Fibroblast of skin of right biceps (primary cell): ENCODE measurements at places on chromosomes 3 and 15.
A peak's percentile ranks its signal among the peaks of the same experiment; 100 is the strongest.

GRCh38 chr3:177224414-177224813, 27.1 kb upstream of the TBL1XR1 start:
- DNase-seq: no peak

GRCh38 chr3:15634671-15635070, 33.1 kb downstream of the BTD start:
- DNase-seq: peak; percentile 26

DNA sequence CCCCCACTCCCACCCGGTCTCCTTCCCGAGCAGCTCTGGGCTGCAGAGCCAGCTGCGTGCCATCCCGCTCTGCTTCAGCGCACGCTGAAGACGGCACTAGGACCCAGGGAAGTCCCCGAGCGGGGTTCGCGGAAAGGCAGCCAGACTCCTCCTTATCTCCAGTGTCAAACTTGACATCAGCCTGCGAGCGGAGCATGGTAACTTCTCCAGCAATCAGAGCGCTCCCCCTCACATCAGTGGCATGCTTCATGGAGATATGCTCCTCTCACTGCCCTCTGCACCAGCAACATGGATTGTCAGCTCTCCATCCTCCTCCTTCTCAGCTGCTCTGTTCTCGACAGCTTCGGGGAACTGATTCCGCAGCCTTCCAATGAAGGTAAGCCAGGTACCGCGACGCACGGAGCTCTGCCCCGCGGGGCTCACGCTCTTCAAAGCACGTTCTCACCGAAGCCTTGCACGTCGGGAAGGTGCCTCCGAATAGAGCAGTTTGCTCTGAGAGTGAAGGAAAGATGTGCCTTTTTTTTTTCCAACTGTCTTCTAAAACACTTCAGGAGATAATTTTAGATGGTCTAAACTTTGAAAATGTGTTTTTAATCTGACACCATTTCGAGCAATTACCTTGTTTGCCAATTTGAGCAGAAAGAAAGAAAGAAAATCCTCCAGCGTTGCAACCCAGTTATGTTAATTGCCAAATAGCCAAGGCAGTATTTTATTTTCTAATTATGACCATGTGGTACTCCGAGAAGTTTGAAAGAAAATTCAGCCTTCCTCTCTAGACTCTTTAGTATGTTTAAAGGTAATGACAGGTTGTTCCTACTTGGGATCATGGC, at the start of gene EPHA3:
Gene EPHA3 (plus strand): TSS at position 161 of the 830 bp plus-strand sequence. CDS start 128 bp downstream, at position 289.
- peak; percentile 77 for DNase-seq

DNA sequence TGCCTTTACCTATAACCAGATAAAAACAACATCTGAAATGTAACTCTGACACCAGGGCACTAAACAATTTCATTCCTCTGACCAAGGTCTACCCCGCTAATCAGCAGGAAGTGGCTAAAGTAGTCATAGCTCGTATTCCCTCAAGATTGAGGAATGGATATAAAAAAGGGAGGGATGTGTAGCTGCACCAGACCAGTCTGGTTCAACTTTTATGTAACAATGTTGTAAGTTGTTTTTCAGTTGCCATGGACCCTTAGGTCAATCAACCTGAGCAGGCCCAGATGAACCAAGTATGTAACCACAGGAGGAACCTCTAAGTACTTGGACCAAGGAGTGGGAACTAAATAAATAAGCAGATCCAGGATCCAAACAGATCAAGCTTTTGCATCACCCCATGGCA, 28.4 kb upstream of the IFT57 start:
- DNase-seq: no peak

DNA sequence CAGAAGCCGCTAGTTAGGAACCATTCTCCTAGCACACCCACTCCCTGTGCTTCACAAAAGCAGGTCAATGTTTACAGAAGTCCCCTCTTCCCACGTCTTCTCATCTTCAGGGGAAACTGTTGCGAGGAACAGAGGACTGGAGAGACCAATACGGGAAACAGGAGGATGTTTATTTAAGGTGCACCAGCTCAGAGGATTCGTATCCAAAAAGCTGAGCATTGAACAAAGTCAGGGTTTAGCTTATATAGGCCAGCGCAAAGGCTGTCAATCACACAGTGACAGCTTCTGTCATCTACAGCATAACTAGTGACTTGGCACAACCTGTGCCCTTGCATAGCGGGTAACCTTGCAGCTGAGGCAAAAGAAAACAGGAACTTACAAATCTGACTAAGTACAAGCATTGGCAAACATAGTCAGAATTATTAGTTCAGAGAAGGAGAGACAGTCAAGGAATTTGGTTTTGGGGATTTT, 61.3 kb downstream of the ZDHHC19 start:
- DNase-seq: no peak

- no peak for DNase-seq
These were observed 252.4 kb upstream of the HES1 start for GRCh38 chr3:193883551-193883950.

GRCh38 chr3:175869404-175869803, 1010.3 kb downstream of the NAALADL2 start:
- DNase-seq: no peak

DNA sequence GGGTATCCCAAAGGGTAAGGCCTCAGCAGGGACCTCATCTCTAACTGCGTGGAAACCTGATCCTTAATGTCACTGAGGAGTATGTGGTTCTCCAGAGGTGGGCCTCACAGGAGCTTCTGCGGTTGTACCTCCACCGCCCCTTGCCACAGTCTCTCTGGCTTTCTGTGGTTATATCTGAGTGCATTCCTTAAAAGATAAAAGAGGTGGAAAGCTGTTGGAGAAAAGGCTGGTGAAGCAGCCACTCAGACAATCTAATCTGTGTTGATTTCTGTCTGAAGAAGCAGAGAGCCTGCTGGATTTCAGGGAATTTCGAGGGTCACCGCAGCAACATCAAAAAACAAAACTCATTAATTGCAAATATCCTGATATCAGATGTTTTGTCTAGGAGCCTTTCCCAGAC, 51.4 kb downstream of the SEMA6D start:
- no peak for DNase-seq

DNA sequence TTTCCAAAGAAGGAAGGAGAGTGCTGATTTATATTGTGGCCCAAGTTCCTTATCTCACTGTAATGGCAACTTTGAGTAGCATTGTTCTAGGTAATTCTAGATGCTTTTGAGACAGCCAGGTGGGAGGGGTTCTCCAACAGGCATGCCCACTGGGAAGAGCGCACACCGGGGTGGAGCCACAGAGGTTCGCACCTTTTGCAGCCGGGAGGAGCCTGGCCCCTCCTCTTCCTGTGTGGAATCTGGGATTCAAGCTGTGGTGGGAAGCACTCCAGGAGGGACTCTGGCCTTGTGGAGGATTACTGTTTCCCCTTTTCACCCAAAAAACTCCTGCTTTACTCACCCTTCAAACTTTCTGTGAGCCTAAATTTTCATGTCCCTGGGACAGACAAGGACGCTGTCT, 53.1 kb downstream of the CFAP20DC start:
- no peak for DNase-seq

DNA sequence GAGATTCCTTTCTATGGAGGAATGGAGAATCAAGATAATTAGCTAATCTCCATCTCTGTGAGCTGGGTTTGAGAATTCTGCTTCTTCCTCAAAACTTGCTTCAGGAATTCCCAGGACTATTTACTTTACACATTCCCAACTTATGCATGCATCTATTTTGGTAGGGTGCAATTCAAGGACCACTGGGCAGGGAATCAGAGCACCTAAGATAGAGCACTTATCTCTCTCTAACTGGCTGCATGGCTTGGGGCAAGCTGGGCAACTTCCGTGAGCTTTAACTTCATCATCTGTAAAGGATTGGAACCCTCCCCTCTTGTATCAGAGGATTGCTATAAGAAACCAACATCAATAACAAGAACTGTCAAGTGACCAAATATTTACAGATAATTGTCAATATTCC, 160.2 kb downstream of the PDCD6IP start:
- no peak for DNase-seq

GRCh38 chr3:20041197-20041780, 1.0 kb downstream of the KAT2B start:
- DNase-seq: peak; percentile 61

DNA sequence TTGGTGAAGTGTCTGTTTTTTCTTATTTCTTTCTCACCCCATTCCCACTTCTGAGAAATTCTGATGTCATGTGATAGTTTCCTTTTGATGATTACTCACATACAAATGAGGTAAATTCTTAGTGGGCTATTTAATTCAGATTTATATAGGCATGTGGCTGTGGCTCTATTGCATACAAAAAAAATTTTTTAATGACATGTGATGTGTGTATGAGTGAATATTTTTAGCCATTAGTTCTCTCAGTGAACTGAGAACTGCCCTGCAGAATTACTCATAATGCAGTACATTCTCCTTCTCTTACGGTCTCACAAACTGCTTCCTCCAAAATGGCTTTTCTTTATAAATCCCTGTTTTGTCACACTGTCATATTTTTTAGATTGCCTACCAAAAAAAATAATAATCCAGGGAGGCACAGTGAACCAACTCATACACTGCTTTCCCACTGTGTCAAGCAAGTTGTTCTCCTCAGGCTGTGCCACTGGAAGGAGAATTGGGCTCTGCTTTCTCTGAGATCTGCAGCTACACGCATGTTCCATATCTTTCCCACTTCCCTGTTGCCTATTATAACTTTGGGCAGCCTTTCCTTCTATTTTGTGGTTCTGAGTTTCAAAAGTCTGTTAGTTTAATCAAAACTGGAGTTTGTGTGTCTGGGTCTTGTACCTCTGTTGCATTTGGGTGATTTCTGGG, 415.7 kb upstream of the THBS1 start:
- DNase-seq: peak; percentile 91

DNA sequence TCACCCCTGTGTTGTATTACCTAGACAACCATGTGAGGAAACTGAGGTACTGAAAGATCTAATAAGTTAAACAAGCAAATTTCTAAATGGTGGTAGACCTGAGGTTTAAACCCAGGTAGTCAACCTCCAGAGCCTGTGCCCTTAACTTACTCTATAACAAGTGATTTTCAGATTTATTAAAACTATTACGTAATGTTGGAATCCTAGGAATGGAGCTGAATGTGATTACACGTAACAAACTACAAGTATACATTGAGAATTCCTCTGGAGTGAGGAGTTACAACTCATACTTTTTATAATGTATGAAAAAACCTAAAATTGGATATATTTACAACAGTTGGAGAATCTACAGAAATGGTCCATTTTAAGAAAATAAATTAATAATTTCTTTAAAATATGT, 18.0 kb downstream of the FAM98B start:
- peak; percentile 30 for DNase-seq

- no peak for DNase-seq
These were observed 13.3 kb downstream of the XRN1 start for GRCh38 chr3:142434503-142434902.

- DNase-seq: no peak
These were observed 8.7 kb upstream of the NDUFB4 start for GRCh38 chr3:120587332-120587975.

- no peak for DNase-seq
These were observed 155.2 kb upstream of the CGNL1 start for GRCh38 chr15:57221134-57221533.

DNA sequence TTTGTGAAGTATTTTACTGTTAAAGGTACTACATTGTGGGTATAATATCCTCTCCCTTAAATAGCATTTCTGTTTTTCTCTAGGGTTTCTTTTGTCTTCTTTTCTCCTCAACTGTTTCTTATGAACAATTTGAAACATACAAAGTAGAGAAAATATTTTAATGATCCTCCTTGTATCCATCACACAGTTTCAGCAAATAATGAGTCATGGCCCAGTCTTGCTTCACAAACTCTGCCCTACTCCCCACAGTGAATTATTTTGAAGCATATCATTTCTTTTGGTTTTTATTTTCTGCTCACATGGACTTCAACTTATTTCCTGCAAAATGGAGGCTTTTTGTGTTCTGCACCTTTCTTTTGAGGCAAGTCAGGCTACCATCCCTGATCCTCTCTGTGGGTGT, 6.1 kb upstream of the SCAANT1 start:
- DNase-seq: peak; percentile 63

DNA sequence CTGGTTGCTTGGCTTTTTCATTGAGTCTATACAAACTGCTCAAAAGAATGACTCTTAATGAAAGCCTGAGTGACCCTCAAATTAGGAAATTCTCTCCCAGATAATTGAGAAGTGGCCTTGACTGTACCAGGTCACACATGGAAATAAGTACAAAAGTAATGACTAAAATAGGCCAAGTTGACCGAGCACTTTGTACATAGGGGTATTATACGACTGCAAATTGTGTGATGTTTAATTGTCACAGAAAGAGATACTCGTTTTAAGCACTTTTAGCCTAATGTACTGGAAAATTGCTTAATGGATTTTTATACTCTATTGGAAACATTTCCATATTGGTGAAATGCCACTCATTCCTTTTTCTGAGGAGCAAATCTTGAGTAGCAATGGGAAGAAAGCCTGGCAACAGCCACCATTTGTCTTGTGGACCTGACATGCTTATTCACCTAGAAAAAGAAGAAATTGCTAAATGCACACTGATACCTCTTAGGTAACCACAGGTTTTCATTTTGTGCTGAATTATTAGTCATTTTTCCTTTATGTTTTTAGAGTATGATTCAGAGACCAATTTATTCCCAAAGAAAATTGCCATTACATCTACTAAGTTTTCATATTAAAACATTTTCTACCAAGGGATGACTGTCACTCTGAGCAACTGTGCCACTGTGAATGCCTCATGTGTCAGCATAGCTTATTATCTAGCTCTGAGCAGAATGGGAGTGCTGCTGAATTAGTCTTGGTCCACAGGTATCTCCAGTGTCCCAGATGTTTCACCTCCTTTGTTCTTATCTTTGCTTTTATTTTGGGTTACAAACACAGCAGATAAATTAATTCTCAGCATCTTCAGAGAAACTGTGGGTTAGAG, 8.9 kb upstream of the PXK start:
- DNase-seq: no peak

DNA sequence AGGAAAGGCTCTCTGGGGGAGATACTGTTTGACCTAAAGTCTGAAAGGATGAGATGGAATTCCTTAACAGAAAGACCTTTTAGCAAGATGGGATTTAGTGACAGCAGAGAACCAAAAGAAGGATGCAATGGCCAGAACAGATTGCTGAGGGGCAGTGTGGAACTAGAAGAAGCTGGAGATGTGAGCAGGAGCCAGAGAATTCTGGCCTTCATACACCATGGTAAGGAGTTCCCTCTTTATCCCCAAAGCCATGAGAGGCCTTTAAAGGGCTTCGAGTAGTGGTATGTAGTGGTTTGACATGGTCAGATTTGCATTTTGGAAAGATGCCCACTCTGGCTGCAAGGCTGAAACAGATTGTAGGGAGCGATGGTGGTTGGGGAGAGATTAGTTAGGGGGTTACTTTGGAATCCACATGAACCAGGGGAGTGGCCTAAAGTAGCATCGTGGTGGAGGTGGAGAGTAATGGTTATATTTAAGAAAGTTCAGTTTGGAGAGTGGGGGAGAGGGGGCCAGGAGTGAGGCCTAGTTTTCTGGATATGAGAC, 34.0 kb upstream of the NPHP3 start:
- DNase-seq: no peak

DNA sequence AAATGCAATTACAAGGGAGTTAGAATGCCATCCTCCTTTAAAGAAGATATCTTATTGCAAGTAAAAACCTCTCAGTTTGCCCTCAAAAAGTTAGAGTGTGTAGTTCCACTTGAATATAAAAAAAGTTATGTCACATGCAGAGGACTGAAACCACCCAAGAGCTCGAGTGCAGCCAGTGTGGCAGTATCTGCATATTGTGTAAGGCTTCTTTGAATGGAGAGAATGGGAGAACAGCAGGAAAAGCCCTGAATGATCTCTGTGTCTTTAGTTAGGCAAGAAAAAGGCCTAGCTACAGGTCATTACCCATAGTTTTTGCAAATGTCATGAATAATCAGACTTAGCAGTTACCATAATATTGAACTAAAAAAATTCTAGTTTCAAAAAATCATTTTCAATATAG, 13.9 kb upstream of the TEX9 start:
- no peak for DNase-seq
